RKO (cell line): ENCODE measurements at places on chromosomes 7 and 10.

GRCh38 chr7:69939317-69939716 is 341.0 kb downstream of the AUTS2 start:
- DNase-seq: no peak

DNA sequence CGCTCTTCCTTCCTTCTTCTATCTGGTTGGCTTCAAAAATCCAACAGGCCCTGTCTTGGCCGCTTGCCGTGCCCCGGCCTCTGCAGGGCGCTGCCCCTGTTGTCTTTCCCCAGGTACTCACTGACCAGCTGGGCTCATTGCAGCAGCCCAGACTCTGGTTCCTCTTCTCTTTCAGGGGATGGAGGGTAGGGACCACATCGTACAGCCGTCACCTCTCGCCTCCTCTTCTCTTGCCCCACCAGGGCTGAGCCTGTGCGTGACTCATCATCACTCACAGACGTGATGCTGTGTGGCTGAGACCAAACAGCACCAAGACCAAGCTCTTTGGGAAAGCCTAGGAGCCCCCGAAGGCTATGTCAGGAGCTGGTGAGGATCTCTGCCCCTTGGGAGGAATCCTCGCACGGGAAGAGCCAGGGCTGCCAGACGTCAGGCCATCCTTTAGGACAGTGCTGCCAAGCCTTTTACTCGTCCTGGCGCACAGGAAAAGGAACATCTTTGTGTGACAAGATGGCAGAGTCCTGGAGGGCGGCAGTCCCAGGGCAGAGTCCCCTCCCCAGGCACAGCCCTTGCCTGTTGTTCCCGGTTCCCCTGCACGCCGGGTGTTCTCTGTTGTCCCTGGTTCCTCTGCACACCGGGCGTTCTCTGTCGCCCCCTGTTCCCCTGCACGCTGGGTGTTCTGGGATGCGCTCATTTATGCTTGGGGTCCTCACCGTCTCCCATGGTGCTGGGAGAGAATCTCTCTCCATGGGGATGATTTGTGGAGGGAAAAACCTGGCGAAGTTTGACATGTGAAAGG is 188.5 kb upstream of the SHH start:
- peak; percentile 34 for DNase-seq

DNA sequence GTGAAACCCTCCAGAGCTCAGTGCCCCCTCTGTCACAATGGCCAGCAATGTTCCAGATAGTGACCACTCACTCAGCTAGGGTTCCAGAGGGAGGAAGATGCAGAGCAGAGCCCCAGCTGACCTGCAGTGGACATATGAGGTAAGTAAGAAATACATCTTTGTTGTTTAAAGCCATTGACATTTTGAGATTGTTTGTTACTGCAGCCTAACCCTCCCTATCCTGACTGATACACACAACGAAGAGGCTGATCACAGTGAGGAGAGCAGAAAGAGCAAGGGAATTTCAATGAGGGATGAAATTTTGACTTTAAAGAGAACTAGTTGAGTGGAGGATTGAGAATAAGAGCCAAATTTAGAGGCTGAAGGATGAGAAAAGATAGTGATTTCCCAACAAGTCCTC is 51.3 kb upstream of the LRGUK start:
- DNase-seq: no peak

- DNase-seq: no peak
These were observed 47.9 kb upstream of the ADGRA1 start for GRCh38 chr10:133039803-133040165.

DNA sequence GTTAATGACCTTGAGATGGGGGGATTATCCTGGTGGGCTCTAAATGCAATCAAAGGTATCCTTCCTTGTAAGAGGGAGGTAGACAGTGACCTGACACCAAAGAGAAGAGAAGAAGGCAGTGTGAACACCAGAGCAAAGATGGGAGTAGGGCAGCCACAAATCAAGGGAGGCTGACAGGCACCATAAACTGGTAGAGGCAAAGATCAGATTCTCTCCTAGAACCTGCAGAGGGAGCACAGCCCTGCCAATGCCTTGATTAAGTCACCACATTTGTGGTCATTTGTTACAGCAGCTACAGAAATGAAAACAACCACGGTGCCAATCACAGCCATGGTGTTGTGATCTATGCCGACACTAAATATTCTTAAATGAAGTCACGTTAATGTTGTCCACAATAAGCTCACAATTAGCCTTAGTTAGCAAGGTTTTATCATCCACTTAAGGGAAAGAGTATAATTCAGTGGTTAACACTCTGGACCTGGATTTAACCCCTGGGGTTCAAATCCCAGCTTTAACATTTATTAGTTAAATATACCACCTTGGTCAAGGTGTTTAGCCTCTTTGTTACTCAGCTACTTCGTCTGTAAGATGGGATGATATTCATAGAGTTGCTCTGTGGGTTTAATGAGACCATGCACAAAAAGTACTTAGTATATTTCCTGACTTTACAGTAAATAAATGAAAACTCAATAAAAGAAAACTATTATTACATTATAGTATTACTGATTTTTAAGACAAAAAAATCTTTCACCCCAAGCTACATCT is 70.8 kb downstream of the SGMS1 start:
- peak; percentile 41 for DNase-seq

GRCh38 chr7:88431882-88432281 is 125.2 kb upstream of the STEAP4 start:
- no peak for DNase-seq

DNA sequence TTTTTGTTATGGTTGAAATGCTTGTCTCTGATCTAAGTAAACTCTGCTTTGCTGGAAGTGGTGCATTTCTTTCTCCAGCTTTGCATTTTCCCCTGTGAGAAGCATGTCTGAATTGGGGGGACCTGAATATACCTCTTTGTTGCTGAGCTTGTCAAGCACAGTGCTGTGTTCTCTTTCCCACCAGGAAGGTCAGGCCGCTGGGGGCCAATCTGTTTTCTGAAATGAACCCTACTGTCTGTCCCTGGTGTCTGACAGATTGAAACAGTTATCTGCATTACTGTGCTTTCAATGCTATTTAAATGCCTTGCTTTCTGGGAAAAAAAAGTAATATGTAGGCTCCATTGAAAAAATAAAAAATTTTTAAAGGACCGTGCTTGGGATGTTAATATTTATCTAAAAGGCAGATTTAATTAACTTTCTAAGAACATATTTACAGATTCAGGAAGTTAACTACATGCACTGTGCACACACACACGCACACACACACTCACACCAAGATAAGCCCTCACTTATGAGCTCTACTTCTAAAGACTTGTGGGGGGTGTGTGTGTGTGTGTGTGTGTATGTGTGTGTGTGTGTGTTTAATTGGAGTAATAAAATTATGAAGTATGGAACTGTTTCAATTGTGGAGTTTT is 127.0 kb upstream of the FZD1 start:
- no peak for DNase-seq

GRCh38 chr7:105932835-105933477 is 30.1 kb upstream of the CDHR3 start:
- no peak for DNase-seq

DNA sequence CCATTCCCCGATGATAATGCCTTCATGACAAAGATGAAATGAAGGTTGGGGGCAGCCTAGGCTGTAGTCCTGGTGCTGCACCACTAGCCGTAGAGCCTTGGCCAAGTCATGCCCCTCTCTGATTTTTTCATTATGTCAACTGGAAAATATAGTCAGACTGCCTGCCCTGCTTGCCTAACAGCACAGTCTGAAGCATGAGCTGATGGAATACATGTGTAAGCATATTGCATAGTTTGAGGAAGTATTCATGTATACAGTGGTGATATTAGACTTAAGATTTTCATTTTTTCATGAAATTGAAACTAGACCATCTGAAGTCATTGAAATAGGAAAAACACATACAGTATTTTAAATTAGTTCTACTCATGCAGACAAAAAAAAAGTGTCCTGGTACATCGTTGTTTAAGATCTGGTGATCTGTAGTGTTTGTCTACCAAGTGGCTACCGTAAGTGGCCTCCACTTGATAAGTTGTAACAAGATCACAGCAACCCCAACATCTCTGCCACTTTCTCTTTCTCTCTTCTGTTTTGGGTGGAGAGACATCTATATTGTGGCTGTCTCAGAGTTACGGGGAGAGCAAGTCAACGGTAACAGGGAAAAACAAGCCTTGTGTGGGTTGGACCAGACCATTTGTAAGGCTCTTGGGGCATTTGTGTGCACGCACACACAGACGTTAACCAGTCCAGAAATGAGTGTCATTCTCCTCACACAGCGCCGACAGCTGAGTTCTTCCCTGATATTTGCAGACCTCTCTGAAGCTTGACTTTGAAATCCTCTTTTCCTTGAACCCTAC is 716.6 kb upstream of the GALNT17 start:
- DNase-seq: no peak

- peak; percentile 46 for DNase-seq
These were observed 167.7 kb upstream of the KCTD7 start for GRCh38 chr7:66460921-66461361.

GRCh38 chr7:28890137-28890536 is 68.0 kb downstream of the TRIL start:
- DNase-seq: no peak

DNA sequence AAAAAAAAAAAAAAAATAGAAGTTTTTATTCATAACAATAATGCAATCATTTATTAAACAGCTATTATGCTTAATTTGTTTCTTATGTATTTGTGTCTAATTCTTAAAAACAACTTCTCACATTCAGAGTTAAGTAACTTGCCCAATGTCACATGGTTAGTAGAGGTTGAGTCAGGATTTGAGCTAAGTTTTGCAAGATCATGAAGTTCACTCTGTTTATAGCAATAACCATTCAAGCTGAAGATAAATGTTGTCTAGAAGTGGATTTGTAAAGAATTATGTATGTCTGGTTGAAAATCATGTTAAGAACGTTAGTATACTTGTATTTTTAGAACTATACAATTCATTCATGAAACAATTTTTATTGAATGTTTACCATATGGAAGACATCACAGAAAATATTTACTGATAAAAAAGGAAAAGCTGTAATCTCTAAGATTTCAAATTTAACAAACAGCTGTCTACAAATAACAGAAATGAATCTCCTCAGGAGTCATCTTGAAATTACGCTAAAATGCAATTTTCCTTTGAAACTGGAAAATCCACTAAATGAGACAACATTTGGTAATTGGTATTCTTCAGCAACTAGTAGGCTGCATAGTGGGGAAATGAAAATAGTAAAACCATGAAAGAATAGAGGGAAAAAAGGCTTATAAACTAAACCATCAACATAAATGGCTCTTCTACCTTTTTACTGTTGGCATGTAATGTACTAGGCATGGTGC is 70.5 kb upstream of the AHR start:
- no peak for DNase-seq
